Activated CD8-positive, alpha-beta memory T cell treated with anti-CD3 and anti-CD28 coated beads for 1 hour (primary cell): ENCODE measurements at places on chromosomes 12 and 14.

DNA sequence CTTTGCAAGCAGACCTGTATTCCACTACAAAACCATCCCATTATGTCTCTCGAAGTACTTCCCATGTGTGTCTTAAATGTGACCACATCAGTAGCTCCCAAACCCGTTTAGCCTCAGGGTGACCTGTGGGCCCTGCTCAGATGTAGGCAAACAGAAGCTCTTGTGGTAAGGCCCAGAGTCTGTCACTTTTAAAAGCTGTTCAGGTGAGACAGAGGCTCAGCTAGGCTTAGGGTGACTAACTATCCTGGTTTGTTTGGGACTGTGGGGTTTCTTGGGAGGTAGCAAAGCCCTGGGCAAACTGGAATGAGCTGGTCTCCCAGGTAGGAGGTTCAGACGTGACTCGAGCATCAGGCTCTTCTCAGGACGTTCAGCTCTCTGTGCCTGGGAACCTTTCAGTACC lies 64.5 kb upstream of the VASH1 start:
- no peak for DNase-seq

GRCh38 chr12:66206141-66206540 lies 17.1 kb downstream of the IRAK3 start:
- DNase-seq: no peak

- peak; percentile 53 for DNase-seq
These were observed 75.2 kb downstream of the PITPNM2 start for GRCh38 chr12:123075646-123076171.

DNA sequence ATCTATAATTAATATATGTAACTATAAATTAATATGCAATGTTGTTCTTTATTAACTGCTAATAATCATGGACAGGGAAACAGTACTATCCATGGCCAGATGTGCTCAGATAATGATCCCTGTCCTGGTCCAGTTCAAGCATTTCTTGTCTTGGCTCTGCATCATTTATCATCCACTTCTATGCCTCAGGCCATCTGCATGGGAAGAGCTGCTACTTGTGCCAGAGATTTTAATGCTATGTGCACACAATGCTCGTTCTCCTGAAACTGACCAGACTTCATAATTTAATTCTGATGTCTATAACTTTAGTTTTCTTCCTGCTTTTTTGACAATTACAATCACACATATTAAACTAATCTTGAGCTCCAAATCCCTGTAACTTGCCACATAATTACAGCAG lies 11.2 kb upstream of the TMX1 start:
- DNase-seq: no peak

DNA sequence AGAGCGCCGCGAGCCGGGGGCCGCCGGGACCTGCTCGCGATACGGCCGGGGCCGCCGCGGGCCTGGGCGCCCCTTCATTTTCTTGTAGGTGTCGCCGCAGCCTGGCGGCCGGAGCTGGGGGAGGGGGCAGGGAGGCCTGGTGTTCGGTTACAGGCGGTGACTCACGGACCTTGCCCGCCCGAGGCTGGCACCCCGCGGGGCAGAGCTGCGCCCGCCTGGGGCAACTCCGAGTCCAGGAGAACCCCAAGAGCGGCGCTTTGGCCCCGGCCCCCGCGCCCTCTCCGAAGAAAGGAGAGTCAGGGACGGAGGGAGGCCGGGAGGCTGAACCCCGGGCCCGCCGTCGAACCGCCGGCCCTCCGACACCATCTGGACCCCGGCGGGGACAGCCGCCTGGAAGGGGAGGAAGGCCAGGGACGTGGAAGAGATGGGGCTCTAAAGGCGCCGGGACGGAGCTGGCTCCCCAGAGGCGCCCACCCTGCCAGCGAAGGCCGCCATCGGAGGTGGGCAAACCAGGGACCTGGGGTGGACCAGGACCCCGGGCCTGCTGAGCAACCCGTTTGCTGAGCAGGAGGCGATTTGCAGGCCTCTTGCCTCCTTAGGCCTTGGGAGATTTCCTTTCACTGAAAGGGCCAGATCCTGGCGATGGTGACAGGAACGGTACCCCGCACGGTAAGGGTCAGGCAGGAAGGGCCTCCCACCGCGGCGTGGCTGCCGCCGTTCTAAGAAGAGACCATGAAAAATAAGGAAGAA lies 843 bp upstream of the NUAK1 start:
- DNase-seq: peak; percentile 3

- DNase-seq: no peak
These were observed 97.4 kb downstream of the TSPAN8 start for GRCh38 chr12:71060426-71060825.

- no peak for DNase-seq
These were observed 53.4 kb upstream of the AMN start for GRCh38 chr14:102868956-102869547.

DNA sequence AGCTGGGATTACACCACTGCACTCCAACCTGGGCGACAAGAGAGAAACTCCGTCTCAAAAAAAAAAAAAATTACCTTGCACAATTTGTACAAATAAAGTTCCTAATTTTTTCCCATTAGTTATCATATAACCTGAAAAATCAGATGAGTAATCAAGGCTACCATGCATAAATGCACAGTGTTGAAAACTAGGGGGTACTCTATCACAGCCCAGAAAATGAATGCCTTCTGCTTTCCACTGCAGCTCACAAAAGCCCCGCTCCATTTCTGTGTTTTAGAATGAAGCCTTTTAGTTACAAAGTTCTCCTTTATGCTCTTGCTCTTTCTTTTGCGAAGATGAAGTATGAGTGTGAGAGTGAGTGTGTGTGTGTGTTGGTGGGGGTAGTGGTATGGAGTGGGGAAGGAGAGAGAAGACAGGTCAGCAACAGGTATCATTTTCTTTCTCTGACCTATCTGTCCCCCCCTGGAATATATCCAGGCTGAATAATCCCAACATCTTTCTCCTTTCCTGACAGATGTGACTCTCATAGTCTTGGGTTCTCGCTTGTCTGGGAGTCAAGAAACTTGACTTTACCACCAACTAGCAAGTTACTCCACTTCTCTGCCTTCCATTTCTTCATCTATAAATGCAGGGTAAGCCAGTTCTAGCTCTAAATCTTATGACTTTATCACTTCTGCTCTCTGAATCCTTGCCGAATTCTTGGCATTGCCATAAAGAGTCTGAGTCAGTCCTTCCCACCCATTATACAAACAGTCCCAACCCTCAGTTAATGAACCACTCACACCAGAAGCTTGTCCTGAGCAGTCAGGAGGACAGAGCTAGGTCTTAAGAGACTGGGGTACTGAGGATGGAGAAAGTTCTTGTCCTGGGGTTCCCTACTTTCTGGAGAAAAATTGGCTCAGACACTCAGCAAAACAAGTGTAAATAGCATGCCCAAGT lies 16.1 kb downstream of the BIN2 start:
- DNase-seq: no peak

DNA sequence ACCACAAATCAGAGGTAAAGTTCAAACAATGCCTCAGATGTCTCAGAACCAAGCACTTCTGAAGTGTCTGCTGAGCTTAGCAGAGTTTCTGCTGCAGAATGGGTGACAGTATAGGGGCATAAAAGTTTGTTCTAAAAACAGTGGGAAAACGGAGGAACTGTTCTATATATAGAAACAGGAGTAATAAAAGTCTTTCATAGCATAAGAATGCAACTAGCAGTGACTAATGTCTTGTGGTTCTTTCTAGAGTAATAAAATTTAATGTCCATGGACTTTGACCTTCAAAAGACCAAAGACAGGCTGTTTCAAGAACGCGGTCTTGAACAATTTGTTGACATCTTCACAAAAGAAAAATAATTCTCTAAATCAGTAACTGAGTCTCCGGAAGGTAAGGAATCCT lies 107.5 kb upstream of the FAR2 start:
- DNase-seq: no peak

GRCh38 chr12:23399402-23399933 lies 550.0 kb downstream of the SOX5 start:
- DNase-seq: no peak

DNA sequence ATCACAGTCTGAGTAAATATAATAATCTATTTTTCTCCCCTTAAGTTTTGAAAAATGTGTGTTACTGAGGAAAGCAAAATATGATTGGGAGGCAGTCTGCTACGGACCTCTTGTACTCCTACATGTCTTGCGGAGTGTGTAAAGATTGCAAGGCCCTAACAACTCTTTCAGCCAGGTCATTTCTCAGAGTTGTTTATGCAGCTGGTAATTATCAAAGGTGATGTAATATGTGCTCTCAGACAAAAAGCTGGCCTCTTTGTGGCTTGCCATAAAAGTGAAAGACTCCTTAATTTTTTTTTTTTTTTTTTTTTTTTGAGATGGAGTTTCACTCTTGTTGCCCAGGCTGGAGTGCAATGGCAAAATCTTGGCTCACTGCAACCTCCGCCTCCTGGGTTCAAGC lies 40.5 kb upstream of the MON2 start:
- DNase-seq: no peak

DNA sequence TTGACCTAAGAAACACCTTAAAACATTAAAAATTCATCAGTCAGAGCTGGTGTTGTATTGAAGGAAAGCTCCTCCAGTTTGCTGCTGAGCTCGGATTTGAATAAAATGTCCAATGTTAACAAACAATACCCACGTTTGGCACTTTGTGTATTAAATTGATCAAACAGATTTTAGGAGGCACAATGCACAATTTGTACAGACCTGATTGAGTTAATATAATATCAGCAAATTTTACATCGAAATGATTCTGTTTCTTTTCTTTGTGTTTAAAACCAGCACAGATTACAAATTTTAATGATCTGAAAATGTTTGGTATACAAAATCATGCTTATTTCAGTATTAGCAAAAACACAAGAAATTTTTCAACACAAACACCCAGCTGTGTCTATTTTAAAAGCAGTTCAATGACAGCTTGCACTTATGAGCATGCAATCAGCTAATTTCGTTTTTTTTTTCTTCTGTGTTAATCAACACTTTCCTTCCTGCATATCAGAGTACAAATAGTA lies 2.8 kb upstream of the FOXG1 start:
- DNase-seq: no peak

DNA sequence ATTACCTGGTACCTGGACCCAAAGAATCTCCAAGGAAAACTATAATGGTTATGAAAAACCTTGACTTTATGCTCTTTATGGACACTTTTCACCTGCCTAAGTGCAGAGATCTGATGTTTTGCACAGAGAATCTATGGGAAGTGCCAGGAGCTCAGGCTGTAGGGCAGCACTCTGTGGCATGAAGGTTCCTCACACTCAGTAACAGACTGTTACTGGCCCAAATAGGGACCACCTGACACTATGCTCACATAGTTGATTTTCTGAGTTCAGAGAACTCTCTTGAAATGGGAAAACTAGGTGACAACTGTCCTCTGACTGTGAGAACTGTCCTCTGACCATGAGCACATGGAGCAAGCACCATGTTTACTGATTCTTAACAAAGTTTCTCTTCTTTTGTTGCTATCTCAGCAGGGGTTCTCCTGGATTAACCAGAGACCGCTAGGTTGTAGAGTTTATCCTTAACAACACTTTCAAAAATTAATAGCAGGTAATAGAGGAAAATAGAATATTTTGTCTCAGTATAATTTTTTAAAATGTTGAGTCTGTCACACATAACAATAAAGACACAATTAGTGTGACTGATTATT lies 101.6 kb downstream of the STXBP6 start:
- DNase-seq: no peak

- DNase-seq: no peak
These were observed 72.6 kb downstream of the PDE6H start for GRCh38 chr12:15045451-15045850.

DNA sequence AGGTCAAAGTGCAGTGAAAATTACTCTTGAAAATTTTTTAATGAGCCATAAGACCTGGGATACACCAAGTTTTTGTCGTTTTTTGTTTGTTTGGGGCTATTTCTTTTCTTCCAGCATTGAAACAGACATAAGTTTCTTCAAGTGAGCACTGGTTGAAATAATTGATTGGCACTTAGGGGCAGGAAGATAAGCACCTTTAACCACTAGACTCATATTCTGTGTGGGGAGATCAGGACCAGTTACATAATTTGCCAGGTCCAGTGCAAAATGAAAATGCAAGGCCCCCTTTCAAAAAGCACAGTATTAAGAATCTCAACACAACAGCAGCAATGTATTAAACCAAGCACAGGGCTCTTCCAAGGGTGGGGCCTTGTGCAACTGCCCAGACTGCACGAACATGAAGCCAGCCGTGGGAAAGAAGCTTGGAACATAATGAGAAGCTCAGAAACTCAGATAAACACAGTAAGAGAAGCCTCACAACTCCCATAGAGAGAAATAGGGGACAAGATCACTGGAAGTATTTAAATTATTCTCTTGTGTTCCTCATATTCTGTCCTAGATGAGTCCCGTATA lies 3.2 kb upstream of the TCP11L2 start:
- DNase-seq: no peak

DNA sequence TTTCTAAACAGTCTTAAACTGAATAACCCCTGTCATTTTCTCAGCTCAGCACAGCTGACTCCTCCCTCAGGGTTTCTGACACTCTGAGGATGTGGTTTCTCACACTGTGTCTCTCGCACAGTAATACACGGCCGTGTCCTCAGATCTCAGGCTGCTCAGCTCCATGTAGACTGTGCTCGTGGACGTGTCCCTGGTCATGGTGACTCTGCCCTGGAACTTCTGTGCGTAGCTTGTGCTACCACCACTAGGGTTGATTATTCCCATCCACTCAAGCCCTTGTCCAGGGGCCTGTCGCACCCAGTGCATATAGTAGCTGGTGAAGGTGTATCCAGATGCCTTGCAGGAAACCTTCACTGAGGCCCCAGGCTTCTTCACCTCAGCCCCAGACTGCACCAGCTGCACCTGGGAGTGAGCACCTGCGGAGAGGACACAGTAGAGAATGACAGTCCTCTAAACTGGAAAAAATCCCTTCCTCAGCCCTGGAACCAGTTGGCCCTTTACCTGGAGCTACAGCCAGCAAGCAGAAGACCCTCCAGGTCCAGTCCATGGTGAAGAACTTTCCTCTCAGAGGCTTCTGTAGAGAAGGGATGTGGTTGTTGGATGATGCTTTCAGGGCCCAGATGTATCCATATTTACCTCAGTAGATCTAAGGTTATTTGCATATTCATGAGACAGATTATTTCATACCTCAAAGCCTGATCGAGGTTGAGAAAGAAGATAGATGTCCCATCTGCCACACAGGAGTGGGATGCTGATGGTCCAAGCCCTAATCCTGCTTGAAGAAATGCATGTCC lies 984.8 kb downstream of the TMEM121 start:
- DNase-seq: no peak

GRCh38 chr12:75848431-75848925 lies 183.1 kb downstream of the PHLDA1 start:
- DNase-seq: no peak

GRCh38 chr14:42563313-42563712 lies 956.6 kb downstream of the LRFN5 start:
- no peak for DNase-seq

- no peak for DNase-seq
These were observed 122.4 kb downstream of the FIGNL2 start for GRCh38 chr12:51726161-51726560.

DNA sequence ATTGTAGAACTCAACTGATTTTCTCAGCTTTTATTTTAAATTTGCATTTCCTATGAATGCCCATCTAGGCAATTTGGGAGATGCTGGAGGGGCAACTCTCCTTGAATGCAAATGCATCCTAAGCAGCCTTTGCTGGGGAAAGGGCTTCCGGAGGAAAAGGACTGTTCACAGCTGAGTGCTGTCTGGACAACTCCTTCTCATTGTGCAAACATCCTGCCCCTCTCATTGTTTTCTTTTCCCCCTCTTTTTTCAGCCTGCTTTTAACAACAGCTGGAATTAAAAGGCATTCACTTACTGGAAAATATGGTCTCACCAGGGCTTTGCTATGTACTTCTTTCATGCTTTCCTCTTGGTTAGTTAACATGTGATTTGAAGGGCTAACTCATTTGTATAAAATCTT lies 397.8 kb downstream of the FUT8 start:
- no peak for DNase-seq

GRCh38 chr14:59154373-59154772 lies 34.1 kb upstream of the DAAM1 start:
- DNase-seq: no peak

- DNase-seq: no peak
These were observed 42.1 kb downstream of the SERPINA3 start for GRCh38 chr14:94654071-94654861.
